ENCODE measurements at places on chromosomes 3 and 15.

- DNase-seq: no peak
These were observed at the start of gene MINAR1 for GRCh38 chr15:79431636-79432344. Gene MINAR1 (plus strand): TSS chr15:79432336. CDS start chr15:79456148, 23,812 bp downstream.

DNA sequence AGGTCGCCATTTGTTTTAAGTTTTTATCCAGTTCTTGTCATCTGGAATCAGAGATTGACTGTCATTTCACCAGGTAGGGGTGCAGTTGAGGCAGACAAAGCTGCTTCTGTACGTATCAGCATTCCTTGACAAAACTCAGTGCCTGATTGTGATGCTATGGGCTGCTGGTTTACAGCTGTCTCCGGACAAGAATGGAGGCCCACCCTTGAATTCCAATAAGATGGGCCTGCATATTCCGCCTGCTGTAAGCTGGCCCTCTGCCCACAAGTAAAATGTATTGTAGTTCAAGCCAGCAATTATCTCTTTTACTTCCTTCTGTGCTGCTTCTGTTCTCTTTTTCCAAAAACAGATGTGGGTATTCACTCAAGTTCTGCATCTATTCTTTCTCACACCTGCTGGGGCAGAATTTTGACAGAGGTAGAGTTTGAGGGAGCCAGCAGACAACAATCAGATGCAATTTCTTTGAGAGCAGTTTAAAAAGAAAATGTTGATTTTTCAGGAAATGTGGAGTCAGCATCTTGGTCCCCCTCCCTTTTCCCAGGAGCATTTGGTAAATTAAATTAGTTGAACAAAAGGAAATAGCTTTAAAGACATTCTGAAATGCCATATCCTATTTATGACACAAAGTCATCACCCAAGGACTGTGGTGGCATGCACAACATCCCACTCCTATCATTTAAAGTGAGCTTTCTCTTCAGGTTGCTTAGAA is 53.5 kb downstream of the IQCH start:
- no peak for DNase-seq

DNA sequence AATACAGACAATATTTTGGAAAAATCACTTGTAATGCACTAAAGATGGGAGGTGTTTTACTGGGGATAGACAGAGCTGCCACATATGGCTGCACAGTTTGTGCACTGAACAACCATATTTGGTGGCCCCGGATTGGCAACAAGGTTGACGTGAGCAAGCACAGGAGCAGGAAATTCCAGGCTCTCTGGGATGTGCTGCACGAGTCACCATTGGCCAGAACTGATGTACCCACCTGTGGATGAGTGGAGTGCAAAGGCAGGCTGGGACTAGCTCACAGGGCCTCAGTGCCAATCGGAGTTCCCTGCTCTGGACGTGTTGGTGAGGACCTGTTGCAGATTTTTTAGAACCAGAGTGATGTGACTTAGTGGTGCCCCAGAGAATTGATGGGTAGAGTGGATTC is 42.0 kb upstream of the SCAANT1 start:
- DNase-seq: no peak

GRCh38 chr3:183260167-183260904 is 7.3 kb downstream of the B3GNT5 start:
- no peak for DNase-seq

- no peak for DNase-seq
These were observed 5.3 kb downstream of the DPP8 start for GRCh38 chr15:65512189-65512588.

- no peak for DNase-seq
These were observed 39.4 kb downstream of the ARPP21 start for GRCh38 chr3:35678643-35679161.

- no peak for DNase-seq
These were observed 27.4 kb downstream of the TASOR start for GRCh38 chr3:56655709-56656108.

Measured in CD4-positive, alpha-beta T cell treated with Interleukin-6 for 4 hours (primary cell).